CD4-positive, alpha-beta T cell treated with Interleukin-4 for 1 hour (primary cell): ENCODE measurements at places on chromosomes 6 and 20.
A peak's percentile ranks its signal among the peaks of the same experiment; 100 is the strongest.

GRCh38 chr6:87071683-87072082 is 23.2 kb downstream of the CGA start:
- DNase-seq = no peak

DNA sequence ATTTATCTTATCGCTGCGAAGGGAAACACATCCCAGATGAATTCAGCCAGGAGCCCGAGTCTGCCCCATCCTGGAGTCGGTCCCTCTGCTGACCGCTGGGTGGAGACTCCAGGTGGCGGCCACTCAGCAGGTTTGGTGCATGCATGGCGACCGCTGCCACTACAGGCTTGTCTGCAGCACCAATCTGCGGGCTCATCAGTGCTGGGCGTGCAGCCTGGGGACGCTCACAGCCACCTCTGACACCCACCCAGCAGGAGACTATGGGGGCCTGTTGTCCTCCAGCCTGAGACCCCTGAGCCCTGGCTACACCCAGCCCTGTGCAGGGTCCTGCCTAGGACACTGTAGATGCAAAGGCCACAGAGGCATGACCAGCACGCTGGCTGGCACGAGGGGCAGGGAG is 40.5 kb upstream of the GATA5 start:
- no peak for DNase-seq

- DNase-seq = no peak
Measured at GRCh38 chr6:144782634-144783033, 497.5 kb downstream of the UTRN start.

GRCh38 chr6:87139236-87139635 is 16.1 kb upstream of the ZNF292 start:
- peak; percentile 79 for DNase-seq

DNA sequence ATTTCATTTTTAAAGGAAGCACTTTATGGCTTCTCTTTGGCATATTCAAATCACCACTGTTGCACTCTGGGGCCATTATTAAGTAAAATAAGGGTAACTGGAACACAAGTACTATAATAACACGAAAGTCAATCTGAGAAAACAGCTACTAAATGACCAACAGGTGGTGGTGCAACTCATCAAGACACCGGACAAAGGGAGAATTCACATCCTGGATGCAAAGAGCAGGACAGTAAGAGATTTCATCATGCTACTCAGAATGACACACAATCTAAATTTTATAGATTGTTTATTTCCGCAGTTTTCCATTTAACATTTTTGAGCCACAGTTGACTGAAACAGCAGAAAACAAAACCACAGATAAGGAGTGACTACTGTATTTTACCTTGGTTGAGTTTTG is 27.6 kb upstream of the LY86 start:
- no peak for DNase-seq

- no peak for DNase-seq
Measured at GRCh38 chr20:18645851-18646250, 58.0 kb downstream of the DTD1 start.

DNA sequence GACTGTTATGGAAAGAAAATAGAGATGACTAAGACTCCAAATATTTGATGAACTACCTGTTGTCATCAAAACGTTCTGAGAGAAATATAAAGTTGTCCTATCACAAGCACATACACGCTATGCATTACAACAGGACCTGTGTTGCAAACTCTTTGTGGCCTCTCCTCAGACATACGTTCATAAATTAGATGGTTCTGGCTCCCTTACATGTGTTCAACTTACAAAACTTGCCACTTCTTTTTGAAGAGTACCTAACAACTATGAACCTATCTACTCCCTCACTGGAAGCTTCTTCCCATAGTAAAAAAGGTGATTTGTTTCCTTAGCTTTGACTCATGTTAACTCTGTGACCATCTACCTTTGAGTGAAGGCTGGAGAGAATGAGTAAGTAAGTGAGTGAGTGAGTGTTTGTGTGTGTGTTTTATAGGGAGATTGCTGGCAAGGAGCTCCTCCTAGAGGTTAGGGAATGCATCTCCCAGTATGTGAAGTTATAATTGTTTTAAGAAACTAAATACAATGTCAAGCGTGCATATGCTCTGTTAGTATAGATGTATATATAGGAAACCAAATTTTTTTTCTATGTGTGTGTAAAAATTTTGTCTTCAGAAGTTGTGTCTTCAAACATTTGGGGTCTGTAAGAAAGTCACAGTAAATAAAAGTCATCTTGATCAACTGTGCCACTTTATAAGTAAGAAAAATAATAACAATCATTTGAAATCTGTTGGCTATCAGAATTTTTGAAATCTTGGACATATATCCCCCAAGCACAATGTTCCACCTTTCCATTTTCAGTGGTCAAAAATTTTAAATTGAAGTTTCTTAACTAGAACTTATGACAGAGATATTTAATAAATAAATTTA is 1211.1 kb upstream of the GJE1 start:
- DNase-seq = peak; percentile 10

DNA sequence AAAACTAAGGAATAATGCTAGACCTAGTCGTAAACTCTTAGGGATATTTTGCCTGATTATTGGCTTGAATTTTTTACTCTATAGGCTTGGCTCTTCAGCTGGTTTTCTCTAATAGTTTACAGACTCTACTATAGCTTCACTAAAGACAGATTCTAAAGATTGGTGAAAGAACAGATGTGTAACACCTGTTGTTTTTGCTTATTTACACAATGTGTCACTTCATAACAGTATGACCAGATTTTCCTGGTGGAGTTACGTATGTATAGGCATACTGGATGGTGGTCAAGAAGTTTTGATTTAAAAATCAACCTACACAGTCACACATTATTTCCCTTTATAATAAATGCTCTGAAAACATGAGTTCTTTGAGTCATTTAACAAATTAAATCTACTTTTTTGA is 4.8 kb downstream of the COL19A1 start:
- no peak for DNase-seq

- no peak for DNase-seq
Measured at GRCh38 chr6:21769405-21769861, 175.9 kb downstream of the SOX4 start.

DNA sequence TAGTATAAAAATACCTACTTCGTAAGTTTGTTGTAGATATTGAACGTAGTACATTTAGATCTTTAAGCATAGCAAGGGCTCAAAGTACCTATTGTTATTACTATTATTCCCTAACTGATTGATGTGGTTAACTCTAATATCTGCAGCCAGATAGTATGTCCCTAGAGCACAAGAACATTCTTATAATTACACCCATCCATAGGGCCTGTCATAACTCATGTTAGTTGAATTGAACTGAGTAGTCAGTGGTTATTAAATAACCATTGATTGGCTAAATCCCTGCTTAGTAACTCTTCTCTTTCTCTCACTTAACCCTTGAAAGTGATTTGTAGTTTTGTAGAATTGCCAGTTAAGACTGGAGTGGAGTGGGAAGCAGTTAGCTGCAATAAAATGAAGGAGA is 207.5 kb upstream of the HS3ST5 start:
- no peak for DNase-seq

GRCh38 chr6:83917001-83917400 is 57.5 kb downstream of the CYB5R4 start:
- no peak for DNase-seq

DNA sequence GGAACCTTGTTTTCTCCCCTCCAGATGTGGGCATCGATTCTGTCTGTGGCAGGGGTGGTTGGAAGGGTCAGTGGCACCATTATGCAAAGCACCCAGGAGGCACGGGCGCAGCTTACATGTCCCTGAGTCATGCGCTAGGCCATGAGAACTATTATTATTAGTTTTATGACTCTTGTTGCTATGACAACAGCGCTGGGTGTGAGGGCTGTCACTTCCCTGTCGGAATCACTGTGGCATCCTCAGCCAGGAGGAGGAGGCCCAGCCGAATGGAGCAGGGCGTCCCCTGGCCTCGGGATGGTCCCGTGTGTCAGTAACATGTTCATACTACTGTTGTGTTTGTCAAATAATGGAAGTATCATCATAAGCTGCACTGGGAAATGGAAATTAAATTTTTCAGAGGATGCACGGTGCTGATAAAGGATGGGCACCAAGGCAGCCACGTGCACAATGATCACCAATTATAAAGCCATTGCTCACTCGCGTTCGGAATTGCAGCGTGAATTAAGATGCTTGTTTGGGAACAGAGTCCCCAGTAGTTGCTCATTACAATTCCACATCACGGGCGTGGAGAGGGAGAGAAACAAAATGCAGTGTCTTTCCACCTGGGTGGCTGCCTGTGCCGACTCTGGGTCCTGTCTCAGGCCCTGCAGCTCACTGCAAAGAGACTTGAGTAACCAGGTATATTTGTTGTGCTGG is 247.9 kb downstream of the CDH4 start:
- no peak for DNase-seq

DNA sequence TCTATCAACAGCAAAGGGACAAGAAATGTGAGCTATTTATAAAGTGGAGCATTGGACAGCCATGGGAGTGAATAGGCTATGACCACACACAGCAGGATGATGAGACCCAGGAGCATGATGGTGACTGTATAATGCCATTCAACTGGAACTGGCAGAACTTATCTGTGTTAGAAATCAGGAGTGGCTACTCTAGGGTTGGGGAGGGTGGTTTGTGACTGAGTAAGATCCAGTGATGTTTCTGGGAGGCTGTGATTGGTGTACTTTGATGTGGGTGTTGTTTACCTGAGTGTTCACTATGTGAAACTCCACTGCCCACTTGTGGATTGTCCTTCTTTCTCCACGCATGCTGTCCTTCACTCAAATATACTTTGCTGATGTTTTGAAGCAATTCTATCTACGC is 11.5 kb upstream of the HLA-B start:
- no peak for DNase-seq

DNA sequence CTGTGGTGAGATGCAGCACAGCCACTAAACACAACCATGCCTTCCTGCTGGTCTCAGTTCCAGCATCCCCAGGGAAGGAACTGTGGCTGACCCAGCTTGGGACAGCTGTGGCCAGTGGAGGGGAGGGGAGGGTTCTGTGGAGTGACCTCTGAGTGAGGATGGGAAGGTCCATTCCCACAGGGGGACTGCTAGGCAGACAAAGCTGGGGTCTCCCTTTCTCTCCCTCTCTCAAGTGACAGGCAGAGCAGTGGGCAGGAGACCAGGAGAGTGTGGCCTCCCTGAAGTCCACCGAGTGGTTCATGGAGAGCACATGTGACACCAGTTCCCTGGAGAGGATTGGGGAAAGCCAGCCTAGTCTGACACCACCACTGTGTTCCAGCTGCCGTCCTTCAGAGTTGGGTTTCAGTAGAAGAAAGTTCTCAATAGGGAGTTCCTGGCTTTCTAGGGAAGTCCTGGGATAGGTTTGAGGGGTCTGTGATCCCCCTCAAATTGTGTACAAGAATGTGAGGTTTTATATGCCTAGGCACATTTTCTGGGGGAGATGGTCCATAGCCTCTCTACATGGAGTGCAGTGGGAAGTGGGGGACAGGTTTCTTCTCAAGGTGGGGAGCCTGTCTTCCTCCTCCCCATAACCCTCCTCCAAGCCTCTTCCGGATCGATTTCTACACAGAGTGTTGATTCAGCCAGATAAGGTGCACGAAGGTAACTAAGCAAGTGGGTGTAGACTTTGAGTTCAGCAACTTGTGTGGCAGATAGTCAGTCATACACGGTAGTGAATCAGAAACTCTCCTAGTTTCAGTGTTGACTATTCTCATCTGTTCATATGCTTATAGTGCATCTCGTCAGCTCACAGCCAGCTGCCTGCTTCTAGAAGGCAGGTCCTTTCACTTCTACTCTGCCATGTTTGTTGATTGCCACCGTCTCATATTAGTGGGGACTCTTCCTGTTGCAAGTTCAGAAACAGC is 18.9 kb downstream of the MANBAL start:
- DNase-seq = no peak

GRCh38 chr20:50602432-50603088 is 88.8 kb downstream of the RIPOR3 start:
- no peak for DNase-seq

- no peak for DNase-seq
Measured at GRCh38 chr6:131136021-131136786, 937 bp downstream of the AKAP7 start.

- no peak for DNase-seq
Measured at GRCh38 chr20:41248368-41249024, 69.0 kb downstream of the ZHX3 start.

DNA sequence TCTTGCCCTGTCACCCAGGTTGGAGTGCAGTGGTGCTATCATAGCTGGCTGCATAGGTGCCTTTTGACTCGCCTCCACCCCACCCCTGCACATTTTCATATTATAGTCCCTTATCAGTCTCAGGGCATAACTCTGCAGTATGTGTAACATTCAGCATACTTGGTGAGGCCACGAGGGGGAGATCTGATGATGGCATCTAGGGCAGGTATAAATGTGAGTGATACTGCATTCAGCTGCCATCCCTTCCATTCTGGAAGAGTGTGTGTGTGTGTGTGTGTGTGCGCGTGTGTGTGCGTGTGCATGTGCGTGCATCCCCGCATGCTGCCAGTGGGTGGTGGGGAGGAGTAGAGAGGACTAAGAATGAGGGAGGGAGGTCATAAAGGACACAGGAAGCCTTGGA is 81.4 kb downstream of the JARID2 start:
- peak; percentile 35 for DNase-seq

DNA sequence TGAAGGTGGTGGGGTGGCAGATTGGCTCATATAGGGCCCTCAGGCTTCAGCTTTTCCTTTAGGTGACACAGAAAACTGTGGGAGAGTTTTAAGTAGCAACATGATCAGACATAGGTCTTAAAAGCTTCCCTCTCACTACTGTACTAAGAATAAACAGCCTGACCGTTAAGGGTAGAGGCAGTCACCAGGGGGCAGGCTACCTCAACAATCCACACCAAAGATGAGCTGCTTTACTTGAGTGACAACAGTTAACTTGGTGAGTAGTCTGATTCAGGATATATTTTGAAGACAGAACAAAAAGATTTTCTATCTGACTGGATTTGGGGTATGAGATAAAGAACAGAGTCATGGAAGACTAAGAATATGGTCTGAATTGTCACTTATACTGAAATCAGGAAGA is 193.1 kb upstream of the SHLD1 start:
- peak; percentile 62 for DNase-seq

- DNase-seq = no peak
Measured at GRCh38 chr6:157276134-157276532, 47.2 kb downstream of the TMEM242 start.

GRCh38 chr6:152296648-152297376 is 340.4 kb downstream of the SYNE1 start:
- no peak for DNase-seq

DNA sequence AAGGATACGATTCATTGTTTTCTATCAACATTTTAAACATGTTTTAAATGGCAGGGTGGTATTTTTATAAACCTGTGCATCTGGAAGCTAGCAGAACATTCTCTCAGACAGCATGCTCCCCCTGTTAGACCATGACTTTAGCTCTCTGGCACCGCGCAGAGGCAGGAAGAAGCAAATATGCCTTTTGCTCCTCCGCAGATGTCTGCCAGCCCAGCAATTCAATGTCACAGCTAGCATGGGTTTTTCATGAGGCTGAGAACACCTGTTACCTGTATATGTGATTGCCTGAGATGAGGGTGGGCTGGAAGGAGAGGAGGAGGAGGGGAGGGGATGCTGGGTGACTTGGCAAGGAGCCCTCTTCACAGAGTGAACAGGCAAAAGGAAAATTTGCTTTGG is 6.7 kb downstream of the MTCH1 start:
- peak; percentile 51 for DNase-seq

- no peak for DNase-seq
Measured at GRCh38 chr20:40770564-40771307, 81.7 kb upstream of the MAFB start.
